Hematopoietic multipotent progenitor cell treated with erythropoietin and hydrocortisone succinate and interleukin-3 and kit ligand, for 4 days (in vitro differentiated cells): ENCODE measurements at places on chromosomes 3 and 15.

GRCh38 chr3:114454551-114455251 is 160.9 kb downstream of the TIGIT start:
- DNase-seq = peak; percentile 48

DNA sequence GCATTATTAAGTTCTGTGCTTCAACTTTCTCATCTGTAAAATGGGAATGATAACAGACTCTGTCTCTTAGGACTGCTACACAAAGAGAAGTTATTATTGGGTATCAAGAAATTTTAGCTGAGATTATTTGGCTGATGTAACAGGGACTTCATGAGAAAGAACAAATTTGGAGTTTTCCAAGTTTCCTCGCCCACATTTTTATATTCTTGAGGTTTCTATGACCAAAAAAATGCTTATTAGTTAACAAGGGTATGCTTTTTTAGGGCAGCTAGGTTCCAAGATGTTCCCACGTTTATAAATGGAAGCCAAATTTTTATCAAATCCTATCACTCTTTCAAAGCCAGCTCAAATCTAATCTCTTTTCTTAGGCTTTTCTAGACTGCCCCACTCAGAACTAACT is 50.6 kb upstream of the C3orf80 start:
- DNase-seq = no peak

DNA sequence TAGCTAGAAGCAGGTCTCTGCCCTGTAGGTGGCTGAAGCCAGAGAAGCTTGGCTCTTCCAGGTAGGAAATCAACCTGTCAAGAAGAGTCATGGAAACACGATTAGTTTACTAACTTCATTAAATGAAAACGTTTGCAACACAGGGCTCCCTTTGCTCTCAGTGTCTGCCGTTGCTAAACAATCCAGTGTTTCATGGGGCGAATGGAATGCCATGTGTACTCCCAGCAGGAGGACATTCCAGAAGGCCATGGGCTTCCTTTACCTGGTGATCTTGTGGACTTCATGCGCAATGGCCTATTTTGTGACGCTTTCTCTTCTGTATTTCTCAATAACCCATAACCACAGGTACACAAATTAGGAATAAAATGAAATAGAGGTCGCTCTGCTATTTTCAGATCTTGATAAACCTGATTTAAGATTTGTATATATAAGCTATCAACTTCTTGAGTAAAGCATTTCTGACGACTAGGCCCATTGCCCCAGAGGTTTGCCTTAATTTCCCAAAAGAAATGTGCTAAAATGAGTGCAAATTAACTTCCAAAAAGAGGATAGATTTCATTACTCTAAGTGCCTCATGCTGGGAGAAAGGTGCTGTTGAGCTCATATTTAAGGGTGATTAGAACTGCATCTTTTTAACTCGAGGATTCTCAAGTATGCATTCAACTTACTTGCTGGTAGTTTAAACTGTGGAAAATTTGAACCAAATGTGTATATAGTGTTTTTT is 171.0 kb downstream of the EPHA3 start:
- DNase-seq = no peak

DNA sequence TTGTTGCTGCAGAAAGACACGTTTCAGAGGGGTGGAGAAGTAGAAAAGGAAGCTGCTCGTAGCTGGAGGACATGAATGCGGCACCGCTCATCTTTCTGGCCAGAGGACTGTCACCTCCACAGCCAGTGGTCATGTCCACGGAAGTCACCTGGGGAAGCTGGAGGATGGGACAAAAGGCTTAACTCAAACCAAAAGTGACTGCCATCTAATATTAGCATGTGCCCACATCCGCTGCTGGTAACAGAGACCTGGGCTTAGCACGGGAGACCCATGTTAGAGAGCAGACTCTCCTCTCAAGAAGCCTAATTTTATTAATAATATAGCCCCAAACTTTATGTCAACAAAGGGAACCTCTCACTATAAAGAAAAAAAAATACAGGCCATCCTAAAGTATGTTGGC is 5.9 kb downstream of the MEX3B start:
- DNase-seq = no peak

DNA sequence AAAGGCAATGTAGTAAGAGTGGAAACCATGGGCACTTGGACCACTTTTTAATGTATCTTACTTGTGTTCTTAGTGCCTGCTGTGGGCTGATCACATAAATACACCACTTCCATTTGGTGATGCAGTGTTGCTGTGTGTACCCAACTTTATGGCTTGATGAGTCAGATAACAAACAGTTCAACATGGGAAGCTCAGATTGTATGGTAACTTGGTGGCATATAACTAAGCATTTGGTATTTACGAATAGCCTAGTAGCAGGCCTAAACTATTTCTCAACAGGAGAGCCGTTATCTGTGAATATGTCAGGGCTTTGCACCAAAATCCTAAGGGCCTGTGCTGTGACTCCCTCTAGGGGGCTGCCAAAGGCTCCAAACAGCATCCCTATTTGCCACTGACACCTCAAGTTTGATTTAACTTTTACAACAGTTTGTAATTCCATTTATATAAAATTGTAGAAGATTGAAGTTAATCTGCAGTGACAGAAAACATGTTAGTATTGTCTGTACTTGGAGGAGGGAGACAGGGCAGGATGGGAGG is 640.4 kb upstream of the CADM2 start:
- no peak for DNase-seq

DNA sequence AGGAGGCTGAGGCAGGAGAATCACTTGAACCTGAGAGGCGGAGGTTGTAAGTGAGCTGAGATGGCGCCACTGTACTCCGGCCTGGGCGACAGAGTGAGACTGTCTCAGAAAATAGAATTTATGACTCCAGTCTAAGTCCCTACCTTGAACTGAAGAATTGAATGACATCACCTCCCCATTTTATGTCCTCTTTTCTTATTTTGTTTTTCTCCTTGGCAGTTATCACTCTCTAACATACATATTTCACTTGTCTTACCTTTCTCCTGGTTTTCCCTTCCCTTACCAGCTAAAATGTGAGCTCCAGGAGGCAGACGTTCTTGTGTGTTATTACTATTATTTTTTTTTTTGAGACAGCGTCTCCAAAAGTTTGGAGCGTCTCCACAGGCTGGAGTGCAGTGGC is 7.6 kb downstream of the TATDN2 start:
- no peak for DNase-seq

DNA sequence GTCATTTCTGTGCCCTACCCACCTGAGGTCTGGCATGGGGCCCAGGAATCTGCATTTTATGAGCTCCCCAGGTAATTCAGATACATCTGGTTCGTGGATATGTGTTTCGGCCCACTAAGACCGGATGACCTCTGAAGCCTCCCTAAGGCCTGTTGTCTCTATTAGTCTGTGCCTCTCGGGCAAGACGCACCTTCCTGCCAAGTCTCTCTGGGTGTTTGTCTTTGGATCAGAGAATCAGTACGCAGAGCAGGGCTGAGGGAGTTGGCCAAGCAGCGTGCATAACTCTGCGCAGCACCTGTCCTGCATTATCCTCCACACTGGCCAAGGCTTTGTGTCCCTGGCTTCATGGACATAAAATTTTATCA is 181.0 kb downstream of the THSD4 start:
- DNase-seq = no peak

DNA sequence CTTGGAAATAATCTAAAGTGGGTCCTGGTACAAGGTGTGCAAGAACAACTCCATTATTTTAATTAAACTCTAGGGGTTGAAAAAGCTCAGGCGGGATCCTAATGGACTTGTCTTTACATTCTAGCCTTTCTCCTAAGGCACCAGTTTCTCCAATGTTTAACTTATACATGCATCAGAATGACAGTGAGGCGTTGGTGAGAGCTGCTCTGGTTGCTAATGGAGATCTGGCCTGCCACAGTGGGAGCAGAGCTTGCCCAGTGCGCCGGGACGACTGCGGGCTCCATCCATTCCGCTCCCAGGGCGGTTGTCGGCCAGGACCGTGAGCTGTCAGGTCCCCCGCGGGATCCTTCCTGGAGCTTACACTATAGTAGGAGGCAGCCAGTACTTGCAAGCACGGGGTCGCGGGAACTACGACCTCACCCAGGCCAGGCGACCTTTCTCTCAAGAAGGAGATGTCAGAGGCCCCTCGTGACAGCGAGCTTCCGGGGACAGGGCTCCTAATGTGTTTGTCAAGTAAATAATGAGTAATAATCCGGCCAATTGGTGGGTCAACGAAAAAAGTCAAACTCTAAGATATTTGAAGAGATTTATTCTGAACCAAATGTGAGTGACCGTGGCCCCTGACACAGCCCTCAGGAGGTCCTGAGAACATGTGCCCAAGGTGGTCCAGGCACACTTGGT is 991 bp upstream of the HIGD1A start:
- no peak for DNase-seq

GRCh38 chr3:146532406-146532805 is 12.0 kb downstream of the PLSCR1 start:
- no peak for DNase-seq

DNA sequence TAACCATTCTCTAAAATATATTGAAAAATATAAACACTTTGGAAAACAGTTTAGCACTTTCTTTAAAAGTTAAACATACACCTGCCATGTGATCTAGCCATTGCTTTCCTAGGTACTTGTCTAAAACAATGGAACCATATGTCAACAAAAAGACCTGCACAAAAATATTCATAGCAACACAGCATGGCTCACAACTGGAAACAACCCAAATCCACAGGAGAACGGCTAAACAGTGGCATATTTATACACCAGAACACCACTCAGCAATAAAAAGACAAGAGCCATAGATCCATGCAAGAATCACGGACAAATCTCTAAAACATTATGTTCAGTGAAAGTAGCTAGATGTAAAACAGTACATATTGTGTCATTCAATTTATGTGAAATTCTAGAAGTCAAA is 221.3 kb upstream of the UBE2E2 start:
- DNase-seq = no peak
